Stimulated activated CD8-positive, alpha-beta memory T cell treated with anti-CD3 and anti-CD28 coated beads, Interleukin-4, amount 100 ng/mL, for 4 hours (primary cell): ENCODE measurements at places on chromosomes 5 and 9.

- DNase-seq = no peak
Measured at GRCh38 chr5:21711866-21712758, 1141.0 kb downstream of the CDH12 start.

GRCh38 chr9:33192493-33193255, 25.5 kb upstream of the B4GALT1 start:
- DNase-seq = no peak

DNA sequence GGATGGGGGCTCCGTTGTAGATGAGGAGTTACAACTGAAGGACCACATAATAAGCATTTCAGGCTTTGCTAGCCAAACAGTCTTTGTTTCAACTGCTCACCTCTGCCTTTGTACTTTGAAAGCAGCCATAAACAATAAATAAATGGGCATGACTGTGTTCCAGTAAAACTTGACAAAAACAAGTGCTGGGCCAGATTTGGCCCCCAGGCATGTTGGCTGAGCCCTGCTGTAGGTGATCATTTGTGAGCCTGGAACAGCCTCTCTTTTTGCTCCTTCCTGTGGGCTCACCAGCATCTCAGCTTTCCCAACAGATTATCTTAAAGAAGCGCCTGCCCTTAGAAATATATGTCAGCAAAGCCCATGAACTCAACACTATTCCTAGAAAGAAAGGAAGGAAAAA, 149.4 kb downstream of the GOLPH3 start:
- no peak for DNase-seq

DNA sequence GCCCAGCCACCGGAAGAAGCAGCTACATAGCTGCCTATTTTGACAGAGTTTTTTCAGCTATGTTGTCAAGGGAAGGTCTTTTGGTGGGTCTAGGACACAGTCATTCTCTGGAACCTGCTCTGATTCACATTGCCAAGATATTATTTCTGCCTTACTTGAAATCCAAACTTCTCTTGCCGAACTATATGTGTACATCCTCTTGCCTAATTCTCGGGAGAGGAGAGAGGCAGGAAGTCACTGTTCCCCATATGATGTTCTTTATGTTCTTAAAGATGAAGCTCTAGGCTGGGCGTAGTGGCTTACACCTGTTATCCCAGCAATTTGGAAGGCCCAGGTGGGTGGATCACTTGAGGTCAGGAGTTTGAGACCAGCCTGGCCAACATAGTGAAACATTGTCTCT, 8.6 kb downstream of the TMEM252 start:
- no peak for DNase-seq

- no peak for DNase-seq
Measured at GRCh38 chr5:36079200-36079781, 12.6 kb upstream of the UGT3A2 start.
